NCI-H187 treated with DMSO at 0.1 percent for 48 hours (cell line): ENCODE measurements at places on chromosomes 2 and 18.

DNA sequence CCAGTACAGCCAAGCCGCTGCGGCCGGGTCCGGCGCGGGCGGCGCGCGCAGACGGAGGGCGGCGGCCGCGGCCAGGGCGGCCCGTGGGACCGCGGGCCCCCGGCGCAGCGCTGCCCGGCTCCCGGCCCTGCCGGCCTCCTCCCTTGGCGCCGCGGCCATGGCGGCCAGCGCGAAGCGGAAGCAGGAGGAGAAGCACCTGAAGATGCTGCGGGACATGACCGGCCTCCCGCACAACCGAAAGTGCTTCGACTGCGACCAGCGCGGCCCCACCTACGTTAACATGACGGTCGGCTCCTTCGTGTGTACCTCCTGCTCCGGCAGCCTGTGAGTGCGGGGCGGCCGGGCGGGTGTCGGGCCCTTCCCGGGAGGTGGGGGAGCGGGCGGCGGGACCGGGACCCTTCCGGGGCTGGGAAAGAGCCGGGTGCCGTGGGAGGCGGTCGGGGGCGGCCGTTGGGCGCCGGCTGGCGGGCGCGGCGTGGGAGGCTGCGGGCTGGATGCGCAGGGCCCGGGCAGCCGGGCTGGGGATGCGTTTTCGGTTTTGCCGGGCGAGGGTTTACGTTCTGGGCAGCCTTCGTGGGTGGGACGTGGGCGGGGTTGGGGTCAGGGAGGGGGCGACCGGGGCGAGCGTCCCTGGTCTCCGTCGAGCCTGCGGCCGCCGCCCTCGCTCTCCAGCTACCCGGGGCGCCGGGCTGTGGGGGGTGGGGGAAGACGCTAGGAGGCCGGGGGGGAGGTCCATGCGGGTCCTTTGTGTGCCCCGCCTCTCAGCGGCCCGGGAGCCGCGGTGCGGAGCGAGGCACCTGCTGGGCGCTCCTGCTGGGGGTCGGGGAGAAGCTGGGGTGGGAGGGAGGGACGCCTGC, 537 bp downstream of the AGFG1 start:
- no peak for DNase-seq

GRCh38 chr18:55982992-55983391, 395.0 kb upstream of the TCF4 start:
- no peak for DNase-seq

DNA sequence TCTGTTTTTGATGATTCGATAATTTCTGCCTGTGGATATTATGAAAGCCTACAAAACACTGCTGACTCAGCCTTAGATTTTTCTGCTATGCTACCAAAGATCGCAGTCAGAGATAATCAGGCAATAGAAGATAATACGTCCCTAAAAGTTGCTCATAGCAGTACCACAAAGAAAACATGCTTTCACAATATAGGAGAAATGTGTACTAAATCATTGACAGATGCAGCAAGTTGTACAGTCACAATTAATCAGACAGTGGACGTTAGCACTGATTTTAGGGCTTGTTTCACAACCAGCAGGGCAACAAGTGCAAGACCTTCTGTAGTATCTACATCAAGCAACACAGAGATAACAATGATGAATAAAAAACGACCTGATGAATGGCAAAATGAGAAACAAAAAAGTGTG, 19.5 kb downstream of the RBM44 start:
- DNase-seq: no peak

GRCh38 chr2:170238776-170239175, 60.8 kb downstream of the MYO3B start:
- no peak for DNase-seq

DNA sequence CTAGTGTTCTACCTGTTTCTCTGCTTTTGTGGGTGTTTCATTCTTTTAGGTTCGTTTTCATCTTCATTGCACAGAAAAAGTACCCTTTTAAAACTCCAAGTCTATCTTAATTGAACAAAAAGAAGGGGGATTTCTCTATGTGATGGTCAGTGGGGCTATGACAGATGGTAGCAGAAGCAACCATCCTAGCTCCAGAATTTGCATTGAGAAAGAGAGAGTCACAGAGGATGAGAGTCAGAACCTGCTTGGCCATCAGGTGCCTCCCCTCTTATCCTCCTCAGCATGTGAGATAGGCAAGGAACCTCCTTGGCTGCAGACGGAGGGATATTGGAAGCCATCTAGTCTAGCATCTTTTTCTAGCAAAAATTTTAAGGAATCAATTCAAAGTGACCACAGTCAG, 398.0 kb upstream of the DCC start:
- no peak for DNase-seq

GRCh38 chr18:28768791-28769768, 592.1 kb upstream of the CDH2 start:
- no peak for DNase-seq

DNA sequence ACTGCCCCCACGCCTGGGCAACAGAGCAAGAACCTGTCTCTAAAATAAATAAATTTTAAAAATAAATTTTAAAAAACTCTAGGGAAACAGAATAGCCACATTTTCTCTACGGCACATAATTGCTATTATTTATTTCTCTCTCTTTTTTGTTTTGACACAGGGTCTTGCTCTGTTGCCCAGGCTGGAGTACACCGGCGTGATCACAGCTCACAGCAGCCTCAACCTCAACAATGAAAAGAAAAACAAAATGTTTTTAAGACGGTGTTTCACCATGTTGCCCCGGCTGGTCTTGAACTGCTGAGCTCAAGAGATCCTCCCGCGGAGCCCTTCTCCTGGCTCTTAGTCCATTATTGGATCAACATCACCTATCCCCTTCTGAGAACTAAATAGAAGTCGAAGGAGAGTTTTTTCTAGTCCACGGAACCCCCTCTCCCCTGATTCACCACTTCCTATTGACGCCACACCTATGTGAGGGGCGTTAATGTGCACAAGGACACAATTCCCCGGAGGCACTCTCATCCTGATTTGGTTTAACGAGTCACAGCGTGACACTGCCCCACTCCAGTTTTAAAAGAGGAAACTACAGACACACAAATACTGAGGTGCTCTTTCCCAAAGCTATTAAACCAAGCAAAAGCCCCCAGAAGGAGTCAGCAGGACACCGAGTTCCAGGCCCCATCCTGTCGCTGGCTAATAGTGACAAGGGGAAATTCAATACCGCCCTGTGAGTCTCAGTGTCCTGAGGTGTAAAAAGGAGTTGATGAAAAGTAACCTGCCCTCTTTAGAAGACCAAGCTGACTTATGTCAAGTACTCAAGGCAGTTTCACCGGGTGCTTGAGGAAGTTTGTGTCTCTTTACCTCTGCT, 1.1 kb downstream of the NPC1 start:
- no peak for DNase-seq

DNA sequence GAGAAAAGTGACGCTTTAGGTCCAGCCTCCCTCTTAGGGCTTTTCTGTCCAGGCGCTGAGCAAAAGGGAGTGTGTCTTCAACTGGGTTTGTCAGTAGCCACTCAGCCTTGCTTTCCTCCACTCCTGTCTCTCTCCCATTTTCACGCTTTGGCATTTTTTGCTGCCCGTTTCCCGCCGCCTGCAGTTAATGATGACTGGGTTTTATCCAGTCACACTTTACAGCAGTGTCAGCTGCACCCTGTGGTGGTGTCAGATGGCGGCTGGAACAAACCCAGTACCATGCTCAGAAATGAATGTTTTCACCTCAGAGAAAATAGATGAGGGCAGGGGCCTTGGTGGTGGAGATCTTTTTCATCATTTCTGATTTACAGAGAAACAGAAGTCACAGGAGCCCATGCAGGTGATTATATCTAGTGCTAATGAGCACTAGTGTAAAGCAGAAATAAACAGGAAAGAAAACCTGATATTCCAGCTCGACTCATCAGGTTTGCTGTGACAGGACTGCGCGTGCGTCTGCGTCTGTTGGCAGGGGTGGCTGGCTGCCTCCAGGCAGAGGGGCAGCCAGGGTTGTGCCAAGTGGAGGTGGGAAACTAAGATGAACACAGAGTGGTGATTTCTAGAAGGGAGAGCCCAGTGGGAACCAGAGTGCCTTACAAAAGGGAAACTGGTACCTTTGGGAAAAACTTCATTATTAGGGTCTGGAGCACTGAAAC, 139.9 kb downstream of the TANC1 start:
- no peak for DNase-seq

GRCh38 chr2:20173064-20173463, 51.9 kb downstream of the SDC1 start:
- no peak for DNase-seq

- no peak for DNase-seq
Observed at GRCh38 chr18:24761765-24762164, 301.3 kb downstream of the HRH4 start.

- DNase-seq: no peak
Observed at GRCh38 chr2:196598846-196599245, 40.7 kb upstream of the CCDC150 start.

DNA sequence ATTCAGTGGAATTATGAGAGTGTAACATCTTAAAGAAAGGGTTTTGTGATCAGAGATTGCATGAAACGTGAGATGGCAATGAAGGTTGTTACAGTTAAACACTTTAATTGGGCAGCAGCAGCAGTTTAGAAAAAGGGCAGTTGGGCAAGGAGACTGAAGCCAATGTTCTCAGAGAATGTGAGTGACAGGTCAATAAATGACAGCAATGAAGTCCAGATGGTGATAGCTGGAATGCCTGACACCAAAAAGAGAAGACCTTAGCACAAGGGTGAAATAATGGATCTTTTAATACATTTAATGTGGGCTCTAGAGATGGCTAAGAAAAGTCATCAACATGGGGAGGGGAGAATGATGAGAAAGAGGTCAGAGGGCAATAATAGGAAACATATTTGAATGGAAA, 89.4 kb upstream of the CDH7 start:
- DNase-seq: no peak

DNA sequence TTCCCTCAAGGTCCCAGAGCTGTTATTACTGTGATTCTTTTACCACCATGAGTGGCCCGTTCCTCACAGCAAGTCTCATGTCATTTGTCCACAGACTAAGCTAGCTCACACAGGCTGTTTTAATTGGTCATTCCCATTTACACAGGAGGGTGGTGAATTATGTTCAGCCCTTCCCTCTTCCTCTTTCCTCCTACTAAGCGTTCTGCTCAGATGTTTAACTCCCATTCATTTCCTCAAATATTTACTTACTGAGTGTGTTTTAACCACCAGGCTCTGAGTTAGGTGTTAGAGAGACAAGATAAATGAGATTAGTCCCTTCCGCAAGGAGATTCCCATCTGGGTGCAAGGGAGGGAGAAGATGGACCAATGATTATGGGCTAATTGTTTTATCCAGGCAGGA, 403.6 kb upstream of the ACVR2A start:
- DNase-seq: no peak

GRCh38 chr18:25795213-25795612, 295.2 kb downstream of the SS18 start:
- no peak for DNase-seq

- DNase-seq: no peak
Observed at GRCh38 chr2:39642051-39642718, 23.5 kb upstream of the TMEM178A start.

GRCh38 chr2:137182071-137182470, 416.7 kb downstream of the THSD7B start:
- DNase-seq: no peak
